Nucleus accumbens (tissue), 56 donors: ENCODE measurements at places on chromosomes 1 and 21.

GRCh38 chr1:231206856-231207255, 34.2 kb upstream of the GNPAT start:
- no peak for DNase-seq

- no peak for DNase-seq
Observed at GRCh38 chr1:64545118-64545843, 75.4 kb downstream of the CACHD1 start.

DNA sequence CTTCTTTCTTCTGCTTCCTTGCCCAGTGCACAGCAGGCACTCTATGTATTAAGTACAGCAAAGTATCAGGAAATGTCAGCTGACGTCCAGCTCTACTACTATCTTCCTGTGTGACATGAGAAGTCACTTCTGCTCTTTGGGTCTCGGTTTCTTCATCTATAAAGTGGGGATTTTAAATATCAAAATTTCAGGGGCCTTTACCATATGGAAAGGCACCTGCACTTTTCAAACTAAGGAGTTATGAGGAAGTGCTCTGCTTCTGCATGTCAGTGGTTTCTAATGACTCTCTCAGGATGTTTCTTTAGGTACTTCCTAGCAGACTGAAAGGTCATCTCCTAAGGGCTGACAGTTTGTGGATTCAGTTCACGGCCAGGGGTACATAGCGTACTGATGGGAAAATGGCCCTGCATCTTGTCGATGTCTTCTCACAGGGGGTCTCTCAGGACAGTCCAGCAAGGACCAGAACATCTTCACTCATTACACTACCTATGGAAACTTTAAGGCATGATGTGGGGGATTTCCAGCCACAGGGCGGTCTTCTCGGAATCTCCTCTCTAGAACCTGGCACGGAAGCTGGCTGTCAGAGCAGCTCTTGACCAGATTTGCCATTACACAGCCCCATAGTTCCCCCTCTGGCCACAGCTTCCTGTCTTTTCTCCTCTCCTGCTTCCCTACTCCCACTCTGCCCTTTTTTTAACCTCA, 42.0 kb upstream of the MTF1 start:
- no peak for DNase-seq

- no peak for DNase-seq
Observed at GRCh38 chr1:47210666-47211065, 20.8 kb upstream of the PDZK1IP1 start.

- no peak for DNase-seq
Observed at GRCh38 chr1:117015724-117016123, 14.2 kb downstream of the CD101 start.

DNA sequence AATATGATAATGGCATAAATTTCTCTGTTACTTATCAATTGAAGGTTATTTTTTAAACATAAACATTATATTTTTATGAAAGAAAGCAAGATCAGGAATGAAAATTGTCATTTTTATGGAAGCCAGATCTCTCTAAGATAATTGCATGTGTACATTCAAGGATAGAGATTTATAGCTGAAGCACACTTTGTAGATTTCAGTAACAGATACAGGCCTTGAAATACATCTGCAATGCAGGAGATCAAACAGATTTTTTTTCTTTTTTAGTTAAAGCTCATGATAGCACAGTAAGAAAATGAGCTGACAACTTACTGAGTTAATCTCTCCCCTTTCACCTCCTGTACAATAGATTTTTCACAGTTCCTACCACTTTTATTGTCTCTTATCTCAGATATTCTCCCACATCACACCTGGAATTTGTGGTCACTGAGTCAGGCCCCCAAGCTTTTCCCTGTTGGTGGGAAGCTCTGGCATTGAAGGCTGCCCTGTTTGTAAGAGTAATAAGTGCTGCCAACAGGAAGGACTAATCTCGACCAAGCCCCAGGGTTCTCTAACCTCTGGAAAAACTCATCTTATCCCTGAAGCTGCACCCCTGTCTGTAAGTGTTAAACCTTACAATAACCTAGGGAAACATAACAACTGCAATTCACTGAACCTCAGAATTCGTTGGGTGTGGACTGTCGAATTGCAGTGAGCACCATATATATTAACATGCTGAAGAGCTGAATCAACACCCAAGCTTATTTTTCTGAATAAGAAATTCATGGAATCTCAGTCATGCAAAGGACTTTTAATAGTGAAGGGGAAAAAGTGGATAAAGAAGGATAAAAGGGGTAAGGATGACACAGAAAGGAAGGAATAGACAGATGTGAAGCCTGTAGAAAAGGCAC, 599.0 kb downstream of the LMO4 start:
- DNase-seq: no peak

GRCh38 chr1:224447251-224447650, 12.7 kb upstream of the WDR26 start:
- DNase-seq: no peak

- DNase-seq: no peak
Observed at GRCh38 chr21:17340081-17340480, 172.8 kb upstream of the CXADR start.

- DNase-seq: no peak
Observed at GRCh38 chr21:43609501-43610340, 49.6 kb downstream of the HSF2BP start.

DNA sequence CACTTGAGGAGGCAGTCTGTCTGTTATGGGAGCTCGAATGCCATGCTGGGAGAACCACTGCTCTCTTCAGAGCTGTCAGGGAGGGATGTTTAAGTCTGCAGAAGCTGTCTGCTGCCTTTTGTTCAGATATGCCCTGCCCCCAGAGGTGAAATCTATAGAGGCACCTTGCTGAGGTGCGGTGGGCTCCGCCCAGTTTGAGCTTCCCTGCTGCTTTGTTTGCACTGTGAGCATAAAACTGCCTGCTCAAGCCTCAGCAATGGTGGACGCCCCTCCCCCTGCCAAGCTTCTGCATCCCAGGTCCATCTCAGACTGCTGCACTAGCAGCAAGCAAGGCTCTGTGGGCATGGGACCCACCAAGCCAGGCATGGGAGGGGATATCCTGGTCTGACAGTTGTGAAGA, 247.5 kb downstream of the LMX1A start:
- no peak for DNase-seq

- DNase-seq: no peak
Observed at GRCh38 chr1:20325407-20325843, 34.8 kb downstream of the VWA5B1 start.

GRCh38 chr1:29783508-29784275, 547.4 kb downstream of the PTPRU start:
- no peak for DNase-seq

- no peak for DNase-seq
Observed at GRCh38 chr1:168453056-168453455, 90.7 kb downstream of the XCL2 start.

DNA sequence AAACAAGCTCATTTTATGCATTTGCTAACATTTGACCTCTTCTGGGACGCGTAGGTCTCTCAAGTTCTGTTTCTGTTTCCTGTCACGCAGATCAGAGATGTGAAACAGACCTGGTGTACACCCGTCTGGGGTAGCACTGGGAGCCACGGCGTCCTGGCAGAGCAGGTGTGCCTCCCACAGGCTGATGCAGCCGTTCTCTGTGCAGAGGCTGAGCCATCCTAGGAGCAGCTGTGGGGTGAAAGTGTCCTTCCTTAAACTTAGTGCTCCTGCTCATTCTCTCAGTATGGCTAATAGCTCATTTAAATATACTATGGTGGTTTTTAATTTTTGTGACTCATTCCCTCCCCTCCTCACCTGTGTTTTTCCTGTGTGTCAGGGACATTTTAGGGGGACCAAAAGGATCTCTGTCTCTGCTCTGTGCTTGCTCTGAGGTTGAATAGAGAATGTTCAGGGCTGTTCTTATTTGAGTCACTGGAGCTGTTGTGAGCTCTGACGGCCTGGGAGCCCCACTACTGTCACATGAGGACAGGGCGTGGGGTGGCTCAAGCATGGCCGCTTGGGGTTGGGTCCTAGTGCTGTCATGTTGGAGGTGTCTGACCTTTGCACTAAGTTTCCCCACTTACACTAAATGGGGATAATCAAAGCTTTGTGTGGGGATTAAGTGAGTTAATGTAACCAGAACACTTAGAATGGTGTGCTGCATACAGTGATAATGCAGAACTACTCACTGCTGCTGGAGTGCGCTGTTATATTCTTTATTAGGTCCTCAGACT, 43.0 kb downstream of the GALNT2 start:
- DNase-seq: no peak

DNA sequence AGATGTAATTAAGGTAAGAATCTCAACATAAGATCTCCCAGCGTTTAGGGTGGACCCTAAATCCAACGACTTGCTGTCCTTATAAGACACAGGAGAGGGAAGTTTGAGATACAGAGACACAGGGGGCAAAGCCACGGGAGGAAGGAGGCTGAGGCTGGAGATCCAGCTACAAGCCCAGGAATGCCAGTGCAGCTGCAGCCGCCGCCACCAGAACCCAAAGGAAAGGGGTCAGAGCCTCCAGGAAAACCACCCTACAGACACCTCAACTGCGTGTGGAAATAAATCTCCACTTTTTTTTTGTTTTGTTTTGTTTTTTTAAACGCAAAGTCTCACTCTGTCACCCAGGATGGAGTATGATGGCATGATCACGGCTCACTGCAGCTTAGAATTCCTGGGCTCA, 12.1 kb upstream of the TFF1 start:
- DNase-seq: no peak

- no peak for DNase-seq
Observed at GRCh38 chr1:197438010-197438790, 170.1 kb downstream of the CRB1 start.

GRCh38 chr21:45299026-45299863, 11.6 kb upstream of the POFUT2 start:
- DNase-seq: no peak

DNA sequence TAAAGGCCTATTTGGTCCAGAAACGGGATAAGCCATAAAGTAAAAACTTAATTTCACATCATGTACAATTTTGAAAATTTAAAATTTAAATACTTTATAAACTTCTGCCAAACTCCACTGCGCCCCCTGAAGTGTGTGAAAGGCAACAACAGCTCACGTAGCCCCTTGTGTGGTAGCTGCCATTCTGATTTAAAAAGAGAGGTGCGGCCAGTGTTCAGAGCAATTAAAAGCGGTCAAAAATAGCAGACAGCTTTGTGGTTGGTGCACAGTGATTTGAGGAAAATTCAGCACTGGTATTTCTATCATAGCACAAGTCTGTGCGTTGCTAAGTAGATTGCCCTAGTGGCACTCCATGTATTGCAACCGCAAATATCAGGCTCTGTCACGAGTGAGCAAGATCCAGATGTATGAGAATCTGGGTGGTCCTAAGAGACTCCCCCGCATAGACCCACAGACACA, 122.5 kb downstream of the ATG4C start:
- DNase-seq: no peak

DNA sequence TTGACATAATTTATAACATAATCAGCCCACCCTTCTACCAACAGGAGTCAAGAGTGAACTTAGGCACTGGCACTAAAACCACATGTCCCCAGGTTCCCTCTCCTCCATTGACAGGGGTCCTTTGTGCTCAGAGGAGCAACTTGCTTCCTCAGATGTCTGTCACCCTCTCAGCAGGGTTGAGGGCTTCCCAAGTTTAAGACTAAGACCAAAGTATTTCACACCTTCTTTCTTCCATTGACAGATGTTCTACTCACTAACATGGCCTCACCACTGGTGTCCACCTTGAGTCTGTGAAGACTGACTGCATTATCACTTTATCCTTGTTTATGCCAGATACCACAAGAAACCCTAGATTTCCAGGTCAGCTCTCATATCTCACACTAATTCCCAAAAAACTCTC, 56.5 kb downstream of the CCDC18 start:
- DNase-seq: no peak

DNA sequence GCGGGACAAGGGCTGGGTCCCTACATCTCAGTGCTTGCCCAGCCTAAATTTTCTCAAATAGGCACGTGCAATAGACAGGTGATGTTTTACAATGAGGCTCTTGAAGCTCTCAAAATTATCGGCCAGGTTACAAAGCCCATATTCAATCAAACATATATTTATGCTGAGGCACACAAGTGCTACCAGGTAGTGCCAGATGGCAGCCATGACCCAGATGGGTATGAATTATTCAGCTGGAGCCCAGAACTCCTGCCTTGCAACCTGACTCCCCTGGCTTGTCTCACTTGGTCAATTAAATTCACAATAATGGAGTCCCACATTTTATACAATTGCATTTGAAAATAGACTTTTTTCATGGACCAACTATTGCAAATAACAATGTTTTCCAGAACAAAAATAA, 12.3 kb upstream of the ADAM30 start:
- DNase-seq: no peak

- DNase-seq: no peak
Observed at GRCh38 chr21:42654179-42654912, 925 bp downstream of the PDE9A start.

DNA sequence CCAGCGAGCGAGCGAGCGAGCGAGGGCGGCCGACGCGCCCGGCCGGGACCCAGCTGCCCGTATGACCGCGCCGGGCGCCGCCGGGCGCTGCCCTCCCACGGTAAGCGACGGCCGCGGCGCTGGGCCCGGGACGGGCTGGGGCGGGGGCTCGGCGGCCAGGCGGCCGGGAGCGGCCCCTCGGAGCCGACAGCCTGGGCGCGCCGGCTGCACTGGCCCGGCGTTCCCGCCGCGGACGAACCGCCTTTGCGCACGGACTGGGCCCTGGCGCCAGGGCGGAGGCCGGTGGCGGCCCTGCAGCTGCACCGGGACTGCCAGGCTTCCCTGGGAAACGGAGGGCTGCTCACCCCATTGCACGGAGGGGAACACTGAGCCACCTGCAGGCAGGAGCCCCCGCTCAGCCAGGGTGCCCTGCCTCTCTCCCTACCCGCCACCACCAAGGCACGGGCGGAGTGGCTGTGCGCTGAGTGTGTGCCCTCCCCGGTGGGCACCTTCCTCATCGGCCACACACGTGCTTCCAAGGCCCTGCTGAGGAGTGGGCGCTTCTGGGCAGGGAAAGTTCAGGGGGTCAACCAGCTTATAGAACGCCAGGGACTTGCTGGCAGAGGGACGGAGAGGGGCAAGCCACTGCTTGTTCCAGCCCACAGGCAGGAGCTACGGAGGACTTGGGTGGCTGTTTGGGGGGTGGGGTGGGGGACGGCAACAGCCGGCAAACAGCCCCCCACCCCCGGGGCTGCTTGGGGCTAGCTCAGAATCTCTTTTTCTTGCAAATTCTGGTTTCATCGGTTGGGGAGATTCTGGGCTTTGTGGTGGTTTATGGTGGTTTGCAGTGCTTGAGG, 532 bp downstream of the CSF1 start:
- no peak for DNase-seq

- DNase-seq: peak; percentile 25
Observed at GRCh38 chr1:246647113-246647512, 77.1 kb upstream of the SCCPDH start.

GRCh38 chr21:35150562-35151226, 101.6 kb upstream of the RUNX1 start:
- no peak for DNase-seq

- no peak for DNase-seq
Observed at GRCh38 chr1:206905295-206906164, 8.3 kb downstream of the IL24 start.
